Stimulated activated naive CD4-positive, alpha-beta T cell treated with Interleukin-2 at 50 U/mL for 16 hours (primary cell): ENCODE measurements at places on chromosomes 5 and 9.

DNA sequence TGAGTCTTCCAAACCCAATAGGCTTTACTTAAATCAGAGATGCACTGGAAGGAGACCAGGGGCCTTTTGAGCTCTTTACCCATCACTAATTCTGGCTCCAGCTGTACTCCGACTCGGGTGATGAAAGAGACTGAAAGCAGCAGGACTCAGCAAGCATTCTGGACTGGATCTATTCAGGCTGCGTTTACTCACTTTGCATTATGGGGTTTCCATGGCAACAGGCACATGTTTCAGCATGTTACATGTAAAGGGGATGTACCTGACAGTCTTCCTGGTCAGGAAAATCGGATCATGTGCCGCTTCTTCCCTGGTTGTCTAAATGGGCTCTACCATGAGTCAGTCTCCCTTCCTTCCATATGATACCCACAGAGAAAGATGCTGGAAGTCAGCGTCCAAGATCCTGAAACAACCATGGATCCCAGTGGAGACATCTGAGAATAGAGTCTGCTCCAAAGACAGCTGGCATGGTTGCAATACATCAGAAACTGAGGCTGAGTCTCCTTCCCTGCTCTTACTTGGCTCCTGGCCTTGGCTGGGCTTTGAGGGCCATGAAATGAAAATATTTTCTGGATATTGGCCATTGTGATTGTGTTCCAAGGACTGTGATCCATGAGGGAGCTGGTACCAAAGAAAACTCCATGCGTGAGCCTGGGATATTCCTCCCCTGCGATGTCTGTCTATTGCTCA lies 102.5 kb upstream of the TNC start:
- no peak for DNase-seq

DNA sequence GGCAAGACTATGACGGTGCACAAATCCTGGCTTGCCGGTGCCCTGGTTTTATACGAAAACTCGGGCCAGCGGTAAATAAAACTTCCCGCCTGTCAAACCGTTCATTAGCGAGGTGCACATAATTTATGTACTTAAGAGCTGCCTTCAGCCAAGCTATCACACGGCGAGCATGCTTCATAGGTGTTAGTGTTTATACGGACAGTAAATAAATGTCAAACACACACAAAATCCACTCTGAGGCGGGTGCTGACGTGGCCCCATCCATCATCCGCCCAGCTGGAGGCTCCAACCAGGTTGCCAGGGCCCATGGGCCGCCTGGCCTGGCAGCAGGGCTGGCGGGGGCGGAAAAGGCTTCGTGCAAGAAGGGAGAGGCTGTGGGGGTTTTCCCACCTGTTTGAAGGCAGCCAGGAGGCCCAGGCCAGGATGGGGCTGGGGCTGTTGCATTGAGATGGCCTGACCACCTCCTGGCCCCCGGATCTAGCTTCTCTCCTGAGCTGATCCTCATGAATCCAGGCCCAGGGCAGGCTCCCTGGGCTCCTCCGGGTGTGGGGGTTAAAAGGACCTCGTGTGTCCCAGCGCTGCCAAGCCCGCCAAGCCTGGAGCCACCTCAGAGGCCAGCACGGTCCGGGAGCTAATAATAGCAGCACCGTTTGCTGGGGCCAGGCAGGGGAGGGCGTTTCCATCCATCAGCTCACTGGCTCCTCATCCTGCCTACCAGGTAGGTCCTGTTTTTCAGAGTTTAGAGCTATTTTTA lies 43.2 kb downstream of the BARX1 start:
- no peak for DNase-seq

DNA sequence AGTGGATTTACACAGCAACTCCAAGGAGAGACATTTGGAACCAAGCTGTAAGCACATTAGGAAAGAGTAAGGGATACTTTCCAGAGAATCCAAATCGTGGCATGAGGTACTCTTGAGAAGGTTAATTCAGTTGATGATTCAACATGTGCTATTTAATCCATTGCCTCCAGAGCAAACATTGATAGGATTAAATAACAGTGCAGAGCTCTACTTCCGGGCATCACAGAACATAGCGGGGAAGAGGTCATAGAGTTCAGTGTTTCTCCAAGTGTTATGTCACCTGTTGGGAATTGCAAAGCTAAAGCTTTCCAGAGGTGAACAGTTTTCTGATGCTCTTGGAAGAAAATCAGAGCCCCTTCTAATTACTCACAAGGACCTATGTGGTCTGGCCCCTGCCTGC lies 127.5 kb downstream of the PPP2R2B start:
- DNase-seq: no peak

GRCh38 chr5:72600391-72600981 lies 93.3 kb upstream of the ZNF366 start:
- no peak for DNase-seq

- DNase-seq: peak; percentile 0
Observed at GRCh38 chr9:127311239-127311741, 46.7 kb downstream of the GARNL3 start.
